ENCODE measurements at places on chromosomes 1 and 21. TPM values are rescaled to one million over a fixed set of nuclear protein-coding genes. Genes with fewer than 3 reads are reported as not detected.

GRCh38 chr1:119554183-119554582 is 47.2 kb downstream of the HSD3B1 start:
- DNase-seq, result peak; percentile 82

GRCh38 chr1:37147392-37147831 is 113.1 kb upstream of the GRIK3 start:
- DNase-seq, result no peak

DNA sequence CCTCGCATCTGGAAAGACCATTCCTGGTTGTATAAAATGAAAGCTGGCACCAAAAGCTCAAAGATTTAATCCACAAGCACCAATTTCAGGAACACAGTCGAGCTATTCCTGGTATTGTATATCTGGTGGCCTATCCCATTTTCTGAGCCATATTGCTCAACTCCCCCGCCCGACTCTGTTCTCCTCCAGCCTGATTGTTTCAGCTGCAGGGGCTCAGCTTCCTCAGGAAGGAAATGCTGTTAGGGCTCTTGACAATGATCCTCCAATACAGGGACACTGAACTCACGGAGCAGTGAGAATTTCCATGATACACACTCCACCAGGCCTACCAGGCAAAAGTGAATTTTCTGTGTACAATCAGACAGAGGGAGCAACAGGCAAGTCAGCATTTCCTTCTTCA is 16.9 kb upstream of the TDRD10 start:
- no peak for DNase-seq

DNA sequence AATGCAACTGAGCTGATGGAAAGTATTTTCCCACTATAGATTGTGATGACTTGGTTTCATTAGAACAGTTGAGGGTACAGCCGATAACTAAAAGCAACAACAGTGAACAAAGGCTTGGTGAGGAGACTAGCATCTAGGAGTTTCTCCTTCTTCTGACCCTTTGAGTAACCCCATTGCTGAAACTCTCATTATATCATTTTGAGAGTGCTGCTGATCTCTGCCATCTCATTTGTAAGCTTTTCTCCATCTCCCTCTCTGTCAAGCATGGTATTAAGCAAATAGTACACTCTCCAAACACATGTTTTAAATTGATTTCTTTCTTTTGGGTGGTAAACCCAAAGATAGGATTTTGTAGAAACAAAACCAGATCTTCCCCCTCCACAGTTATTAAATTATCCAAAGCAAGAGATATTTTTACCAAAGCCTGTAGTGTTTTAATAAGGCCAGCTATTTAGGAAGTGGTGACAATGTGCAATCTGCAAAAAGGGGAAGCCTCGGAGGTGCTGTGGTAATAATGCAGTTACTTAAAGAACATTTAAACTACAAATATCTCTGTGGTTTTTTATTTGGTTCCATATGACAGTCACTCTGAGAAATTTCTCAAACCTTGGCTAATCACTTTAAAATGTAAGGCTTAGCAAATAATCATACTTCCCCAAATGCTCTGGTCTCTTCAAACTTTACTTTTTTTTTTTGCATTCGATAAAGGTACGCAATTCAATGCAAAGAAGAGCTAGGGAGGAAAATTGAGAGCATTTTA is 287.5 kb downstream of the HLX start:
- DNase-seq, result no peak

DNA sequence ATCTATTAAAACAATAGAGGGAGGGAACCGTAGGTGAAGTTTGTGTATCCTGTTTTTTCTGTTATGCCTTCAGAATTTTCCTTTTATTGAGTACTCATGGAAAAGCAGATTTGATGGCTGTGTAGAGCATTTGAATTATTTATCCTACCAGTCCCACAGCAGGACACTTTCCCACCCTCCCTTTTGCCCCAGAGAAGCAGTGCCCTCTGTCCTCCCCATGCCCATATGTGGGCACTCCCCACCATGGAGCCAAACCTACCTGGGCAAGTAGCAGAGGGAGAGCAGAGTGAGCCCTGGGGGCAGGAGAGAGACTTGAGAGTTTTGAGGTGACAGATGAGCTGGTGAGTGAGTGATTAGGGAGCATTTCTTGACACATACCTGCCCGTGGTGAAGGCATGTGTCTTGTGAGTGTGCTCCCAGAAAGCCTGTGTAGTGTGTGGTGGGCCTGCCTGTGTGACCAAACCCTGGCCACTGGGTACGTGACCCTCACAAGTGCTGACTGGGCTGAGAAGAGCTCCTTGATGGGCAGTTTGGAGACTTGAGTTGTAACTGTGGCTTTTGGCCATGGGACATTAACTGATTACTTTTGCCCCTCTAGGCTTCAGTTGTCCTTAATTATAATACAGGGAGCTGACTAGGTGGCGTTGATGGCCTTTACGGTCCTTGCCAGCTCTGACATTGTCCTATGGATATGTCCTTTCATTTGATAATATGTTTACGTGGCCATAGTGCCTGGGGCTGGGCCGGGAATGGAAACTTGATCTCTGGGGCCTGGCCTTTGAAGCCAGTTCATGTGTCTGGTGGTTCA is 3.6 kb downstream of the PSEN2 start:
- DNase-seq, result no peak

- DNase-seq, result no peak
These were observed 44.7 kb upstream of the DISC1 start for GRCh38 chr1:231581859-231582258.

- DNase-seq, result peak; percentile 45
These were observed 94.5 kb downstream of the SYT2 start for GRCh38 chr1:202615501-202616354.

- DNase-seq, result no peak
These were observed 12.5 kb upstream of the UAP1 start for GRCh38 chr1:162549001-162549400.

DNA sequence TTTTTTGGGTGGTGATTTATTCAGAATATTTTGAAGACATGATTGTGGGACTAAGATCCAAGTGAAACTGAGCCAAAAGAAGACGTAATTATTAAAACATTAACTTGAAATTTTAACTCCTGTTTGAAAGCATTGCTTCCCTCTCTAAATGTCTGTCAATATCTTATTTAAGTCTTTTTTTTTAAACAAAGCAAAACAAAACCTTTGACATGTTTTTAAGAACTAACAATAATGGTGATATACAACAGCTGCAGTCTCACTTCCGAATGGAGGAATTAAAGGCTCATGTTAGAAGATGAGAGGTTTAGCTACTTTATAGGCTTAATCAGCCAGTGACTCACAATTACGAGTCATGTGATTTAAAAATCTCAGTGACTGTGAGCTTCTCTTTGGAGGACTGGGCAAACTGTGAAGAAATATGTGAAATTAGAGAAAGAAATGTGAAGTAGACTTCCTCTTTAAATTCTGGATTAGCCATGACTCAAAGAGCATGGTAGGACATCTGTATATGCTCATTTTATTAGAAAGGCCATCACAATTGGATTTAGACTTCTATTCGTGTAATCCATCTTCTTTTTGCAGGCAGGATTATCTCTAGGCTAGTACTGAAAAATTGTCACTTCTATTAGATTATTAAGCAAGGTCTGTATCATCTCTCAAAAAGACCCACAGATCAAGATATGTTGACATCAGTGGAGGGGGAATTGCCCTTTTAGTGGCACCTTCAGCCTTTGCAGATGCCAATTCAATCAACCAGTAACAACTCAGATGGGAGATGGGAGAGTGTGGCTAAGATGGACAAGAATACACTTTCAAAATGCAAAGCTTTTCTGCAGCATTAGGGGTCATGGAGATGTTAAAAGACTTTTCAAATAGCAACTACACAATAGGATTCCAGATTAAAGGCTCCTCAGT is 28.7 kb downstream of the KCNA3 start:
- peak; percentile 73 for DNase-seq

- no peak for DNase-seq
These were observed 14.5 kb downstream of the TIAM1 start for GRCh38 chr21:31329456-31330143.

- peak; percentile 14 for DNase-seq
These were observed 52.0 kb downstream of the OLIG1 start for GRCh38 chr21:33121715-33122475.

- peak; percentile 81 for DNase-seq
These were observed 11.8 kb upstream of the DENND1B start for GRCh38 chr1:197787056-197787455.

- peak; percentile 86 for DNase-seq
These were observed 335.7 kb upstream of the SNX7 start for GRCh38 chr1:98325646-98326440.

- DNase-seq, result no peak
These were observed 278.8 kb downstream of the AMY1C start for GRCh38 chr1:104028416-104029035.

- no peak for DNase-seq
These were observed 77.4 kb downstream of the STUM start for GRCh38 chr1:226625832-226626576.

GRCh38 chr1:106944721-106945120 is 111.8 kb upstream of the PRMT6 start:
- peak; percentile 41 for DNase-seq

DNA sequence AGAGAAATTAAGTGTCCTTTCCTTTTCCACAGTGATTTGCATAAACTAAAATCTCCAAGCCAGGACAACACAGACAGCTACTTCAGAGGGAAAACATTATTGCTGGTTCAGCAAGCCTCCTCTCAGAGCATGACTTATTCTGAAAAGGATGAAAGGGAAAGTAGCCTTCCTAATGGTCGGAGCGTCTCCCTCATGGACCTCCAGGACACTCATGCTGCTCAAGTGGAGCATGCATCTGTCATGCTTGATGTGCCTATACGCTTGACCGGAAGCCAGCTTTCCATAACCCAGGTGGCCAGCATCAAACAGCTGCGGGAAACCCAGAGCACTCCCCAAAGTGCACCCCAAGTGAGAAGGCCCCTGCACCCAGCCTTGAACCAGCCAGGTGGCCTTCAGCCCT is 39.1 kb downstream of the CLEC20A start:
- no peak for DNase-seq

DNA sequence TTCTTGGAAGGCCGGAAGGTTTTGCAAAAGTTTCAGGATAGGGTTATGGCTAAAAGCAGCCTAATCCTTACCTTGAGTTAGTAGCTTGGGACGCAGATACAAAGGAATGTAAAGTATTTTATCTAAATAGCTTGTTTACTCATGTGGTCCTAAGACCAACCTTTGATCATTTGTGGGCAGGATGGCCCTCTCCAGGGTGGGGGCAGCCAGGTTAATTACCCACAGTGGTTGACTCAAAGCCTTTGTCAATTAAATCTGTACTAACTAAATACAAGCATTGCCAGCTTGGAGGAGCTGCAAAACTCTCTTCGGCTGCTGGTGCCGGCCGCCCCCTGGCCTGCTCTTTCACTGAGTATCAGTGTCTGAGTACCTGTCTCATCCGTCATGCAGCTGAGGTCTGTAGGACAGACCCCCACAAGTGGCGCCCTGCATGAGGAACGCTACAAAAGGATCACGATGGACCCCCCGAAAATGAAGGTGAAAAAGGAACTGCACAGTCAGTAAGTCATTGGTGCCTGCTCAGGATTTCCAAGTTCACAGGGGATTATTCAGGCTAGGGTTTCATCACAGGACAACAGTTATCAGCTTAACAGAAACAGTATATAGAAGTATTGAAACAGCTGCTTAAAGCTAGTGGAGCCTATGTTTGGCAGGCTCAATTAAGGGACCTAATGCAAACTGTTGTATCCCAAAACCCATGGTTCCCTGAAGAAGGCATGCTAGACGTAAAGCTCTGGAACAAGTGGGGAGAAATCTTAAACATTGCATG is 212.5 kb upstream of the MAP1LC3C start:
- DNase-seq, result no peak

DNA sequence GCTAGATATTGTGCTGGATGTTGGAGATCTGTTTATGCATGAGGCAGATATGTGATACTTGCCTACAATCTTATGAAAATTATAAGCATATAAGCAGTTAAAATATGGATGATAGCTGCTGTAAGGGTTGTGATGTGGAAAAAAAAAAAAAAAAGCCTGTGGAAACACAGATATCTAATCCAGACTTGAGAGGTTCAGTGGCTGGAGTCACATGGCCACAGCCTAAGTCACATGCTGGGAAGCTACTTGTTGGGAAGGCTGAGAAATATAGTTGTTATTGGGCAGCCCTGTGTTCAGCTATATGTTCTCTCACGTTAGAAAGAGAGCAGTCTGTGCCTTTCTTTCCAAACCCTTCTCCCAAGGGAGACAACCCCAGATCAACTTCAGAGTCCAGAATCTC is 15.1 kb downstream of the RAVER2 start:
- no peak for DNase-seq

- no peak for DNase-seq
These were observed 85.4 kb downstream of the TBX15 start for GRCh38 chr1:118902711-118903191.

DNA sequence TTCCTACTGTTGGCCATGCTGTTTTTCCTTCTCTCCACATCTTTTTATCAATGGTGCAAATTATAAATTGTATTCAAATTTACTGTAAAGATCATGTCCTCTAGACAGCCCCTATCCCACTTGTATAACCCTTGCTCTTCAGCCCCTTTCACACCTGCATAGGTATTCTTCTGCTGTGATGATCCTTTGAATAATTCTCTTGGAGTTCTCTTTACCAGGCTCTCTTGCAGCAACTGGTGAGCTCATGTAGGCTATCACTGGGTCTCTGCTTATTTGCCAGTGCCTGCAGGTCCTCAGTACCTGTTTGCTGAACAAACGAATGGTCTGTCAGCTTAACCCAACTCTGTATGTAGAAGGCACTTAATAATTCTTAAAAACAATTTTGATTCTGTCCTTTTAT is 8.2 kb downstream of the PTPRC start:
- DNase-seq, result no peak

DNA sequence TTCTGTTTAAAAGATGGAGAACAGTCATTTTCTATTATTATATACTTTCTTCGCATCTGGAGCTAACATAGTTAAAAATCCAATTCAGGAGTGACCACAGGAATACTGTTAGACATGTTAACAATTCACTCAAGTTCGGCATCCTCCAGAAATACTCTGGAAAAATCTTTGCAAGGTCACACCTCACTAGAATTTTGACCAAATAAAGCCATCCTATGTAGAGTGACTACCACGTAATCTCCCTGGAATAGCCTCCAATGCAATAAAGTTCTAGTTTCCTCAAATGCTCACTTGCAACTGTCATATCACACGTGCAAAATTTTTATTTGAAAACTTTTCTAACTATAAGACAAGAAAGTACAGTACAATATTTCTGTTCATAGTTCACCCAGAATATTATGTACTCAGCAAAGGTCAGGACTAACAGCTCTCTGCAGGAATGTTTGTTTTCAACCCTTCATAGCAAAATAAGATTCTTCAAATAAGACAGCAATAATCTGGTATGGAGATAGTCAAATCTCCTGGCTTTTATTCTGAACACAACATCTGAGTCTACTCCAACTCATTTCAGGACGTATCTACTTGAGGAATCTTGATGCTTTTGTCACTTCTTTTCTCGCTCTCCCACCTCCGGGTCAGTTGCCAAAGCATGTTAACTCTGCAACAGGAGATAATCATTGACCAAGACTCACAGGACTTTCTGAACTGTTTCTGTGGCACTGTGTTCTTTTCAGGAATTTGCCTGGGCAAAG is 82.6 kb downstream of the GDAP2 start:
- DNase-seq, result no peak

The CFHR2 gene
- not detected for total RNA-seq

The BRDT gene
- not detected for total RNA-seq

The LRRC7 gene
- under 0.01 TPM for total RNA-seq

The NUDT4B gene
- total RNA-seq, result 19.9 TPM

The SLC9C2 gene
- total RNA-seq, result not detected

The ATP6V1G3 gene
- total RNA-seq, result not detected

The OR6F1 gene
- not detected for total RNA-seq

The GREM2 gene
- 5.0 TPM for total RNA-seq

The DBT gene
- 7.5 TPM for total RNA-seq

The TEKT2 gene
- not detected for total RNA-seq

The OR10J4 gene
- not detected for total RNA-seq

The ZNF684 gene
- 4.1 TPM for total RNA-seq

The NPPB gene
- not detected for total RNA-seq

The MAPKAPK2 gene
- 56.5 TPM for total RNA-seq

The CELA2A gene
- total RNA-seq, result not detected

The ZNF692 gene
- 6.9 TPM for total RNA-seq
